Nucleus accumbens (tissue), 56 donors: ENCODE measurements at places on chromosomes 11 and 22.

GRCh38 chr11:102295045-102295444 is 22.2 kb upstream of the BIRC3 start:
- no peak for DNase-seq

- DNase-seq: no peak
These were observed 1.4 kb downstream of the CORO1B start for GRCh38 chr11:67441731-67442351.

DNA sequence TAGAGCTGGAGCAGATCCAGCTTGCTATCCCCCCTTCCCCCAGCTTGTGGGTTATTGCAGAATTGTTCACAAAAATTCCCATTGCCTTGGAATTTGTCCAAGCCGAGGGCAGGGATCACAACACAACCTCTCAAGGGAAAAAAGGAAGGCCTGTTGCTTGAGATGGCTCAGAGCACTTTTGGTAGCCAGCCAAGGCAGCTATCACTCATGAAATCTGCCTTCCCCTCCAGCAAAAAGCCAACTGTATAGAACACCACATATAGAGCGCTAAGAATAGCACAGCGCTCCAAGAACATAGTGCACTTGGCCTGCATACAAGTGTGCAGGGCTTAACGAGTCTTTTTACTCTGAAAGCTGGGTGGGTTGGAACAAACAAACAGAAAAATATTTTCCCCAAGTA is 46.2 kb downstream of the FAM83F start:
- DNase-seq: no peak

GRCh38 chr22:46596032-46596441 is 24.1 kb upstream of the GRAMD4 start:
- DNase-seq: no peak

DNA sequence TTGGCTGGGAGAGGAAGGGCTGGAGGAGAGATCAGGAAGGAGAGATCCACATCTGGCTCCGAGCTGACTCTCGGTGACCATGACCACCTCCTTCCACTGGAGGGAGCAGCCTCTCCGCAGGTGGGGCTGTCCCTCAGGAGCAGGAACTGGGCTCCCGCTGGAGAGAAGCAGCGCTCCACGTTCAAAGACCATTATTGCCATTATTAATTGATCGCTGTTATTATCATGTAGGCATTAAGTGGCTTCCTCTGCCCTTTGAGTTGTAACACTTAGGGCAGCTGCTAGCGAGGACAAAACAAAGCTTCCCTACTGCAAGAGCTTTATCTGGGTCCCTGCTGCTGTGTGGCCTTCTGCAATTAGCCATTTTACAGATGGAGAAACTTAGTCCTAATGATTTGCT is 251.9 kb downstream of the ST3GAL4 start:
- peak; percentile 44 for DNase-seq

- no peak for DNase-seq
These were observed 1.5 kb downstream of the EHD1 start for GRCh38 chr11:64876835-64877341.

DNA sequence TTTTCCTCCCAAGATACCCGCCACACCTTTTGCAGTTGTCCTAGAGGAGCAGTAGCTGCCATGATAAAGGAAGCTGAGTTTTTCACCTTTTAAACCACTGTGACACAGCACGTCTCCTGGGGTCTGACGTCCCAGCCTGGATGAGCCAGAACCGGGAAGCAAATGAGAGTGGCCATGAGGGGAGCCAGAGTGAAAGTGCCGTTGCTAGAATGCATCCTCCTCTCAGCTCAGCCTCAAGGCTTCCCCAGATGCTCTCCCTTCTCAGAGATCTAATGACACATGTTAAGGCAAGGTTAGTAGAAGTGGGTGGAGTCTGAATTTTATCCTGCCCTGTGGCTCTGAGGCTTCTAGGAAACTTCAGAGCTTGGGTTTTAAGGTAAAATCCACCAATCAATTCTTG is 23.4 kb upstream of the HTR3A start:
- DNase-seq: no peak

DNA sequence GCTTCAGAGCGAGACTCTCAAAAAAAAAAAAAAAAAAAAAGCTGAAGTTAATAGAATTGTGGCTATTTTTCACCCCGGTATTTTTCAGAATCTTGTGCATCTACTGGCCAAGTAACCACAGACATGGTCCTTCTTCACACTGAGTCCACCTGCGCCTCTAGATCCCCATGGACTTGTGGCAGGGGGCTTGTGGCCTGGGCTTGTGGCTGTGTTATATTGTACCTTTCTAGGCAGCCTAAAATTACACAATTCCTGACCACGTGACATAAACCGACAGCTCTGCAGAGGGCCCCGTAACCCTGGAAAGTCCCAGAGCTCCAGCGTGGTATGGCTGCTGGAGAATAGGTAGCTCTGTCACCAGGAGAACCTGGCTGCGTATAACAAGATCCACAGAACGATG is 10.9 kb upstream of the NAALADL1 start:
- DNase-seq: no peak

DNA sequence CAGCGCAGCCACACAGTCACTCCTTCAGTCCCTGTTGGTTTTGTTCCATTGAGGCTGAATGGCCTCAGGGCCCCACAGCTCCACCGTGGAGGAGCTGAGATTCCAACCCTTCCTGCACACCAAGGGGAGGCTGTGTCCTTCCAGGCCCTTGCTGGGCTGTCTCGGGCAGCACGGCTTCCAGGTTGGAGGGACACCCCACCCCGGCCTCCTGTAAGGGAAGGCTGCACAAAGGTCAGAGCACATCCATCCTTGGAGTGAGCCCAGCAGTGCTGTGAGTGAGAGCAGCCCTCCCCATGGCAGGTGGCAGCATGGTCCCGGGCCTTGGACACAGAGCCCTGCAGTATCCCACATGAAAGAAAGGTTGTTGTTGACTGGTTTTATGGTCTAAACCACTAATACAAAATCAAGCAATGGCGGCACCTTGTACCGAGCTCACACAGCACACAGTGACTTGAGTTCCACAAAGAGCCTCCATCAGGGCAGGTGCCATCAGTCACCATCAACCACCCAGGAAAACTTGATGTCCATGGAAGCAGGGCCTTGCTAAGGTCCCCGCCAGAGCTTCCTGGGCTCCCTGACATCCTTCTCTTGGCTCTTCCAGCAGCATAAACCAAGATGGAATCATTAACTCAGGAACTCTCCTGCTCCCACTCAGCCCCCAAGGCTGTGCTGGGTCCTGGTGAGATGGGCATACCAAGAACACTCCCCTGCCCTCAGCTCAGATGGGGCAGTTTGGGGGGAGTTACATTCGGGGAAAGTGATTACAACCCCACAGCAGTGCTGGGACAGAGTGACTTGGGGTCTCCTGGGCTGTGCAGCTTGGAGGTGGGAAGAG is 1500.4 kb downstream of the TBC1D22A start:
- DNase-seq: no peak

DNA sequence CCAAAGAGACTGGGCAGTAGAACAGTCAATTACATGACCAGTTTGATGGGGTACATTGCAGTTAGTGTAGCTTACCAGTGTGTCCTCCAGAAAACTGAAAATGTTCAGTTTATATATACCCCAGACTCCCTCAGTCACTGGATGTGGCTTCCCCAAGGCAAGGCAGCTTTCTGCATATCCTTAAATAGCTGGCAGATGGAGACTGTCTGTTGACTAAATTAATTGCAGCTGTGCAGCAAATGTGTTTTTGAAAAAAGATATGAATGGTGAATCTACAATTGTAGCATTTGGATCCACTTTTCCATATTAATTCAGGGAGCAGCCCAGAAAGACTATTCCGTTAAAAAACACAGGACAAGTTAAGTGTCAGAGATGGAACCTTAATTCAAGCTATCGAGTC is 565.1 kb upstream of the CCDC179 start:
- DNase-seq: no peak

GRCh38 chr11:95104856-95105255 is 15.2 kb downstream of the ENDOD1 start:
- DNase-seq: no peak

GRCh38 chr22:17807578-17808410 is 33.5 kb upstream of the BID start:
- DNase-seq: no peak

DNA sequence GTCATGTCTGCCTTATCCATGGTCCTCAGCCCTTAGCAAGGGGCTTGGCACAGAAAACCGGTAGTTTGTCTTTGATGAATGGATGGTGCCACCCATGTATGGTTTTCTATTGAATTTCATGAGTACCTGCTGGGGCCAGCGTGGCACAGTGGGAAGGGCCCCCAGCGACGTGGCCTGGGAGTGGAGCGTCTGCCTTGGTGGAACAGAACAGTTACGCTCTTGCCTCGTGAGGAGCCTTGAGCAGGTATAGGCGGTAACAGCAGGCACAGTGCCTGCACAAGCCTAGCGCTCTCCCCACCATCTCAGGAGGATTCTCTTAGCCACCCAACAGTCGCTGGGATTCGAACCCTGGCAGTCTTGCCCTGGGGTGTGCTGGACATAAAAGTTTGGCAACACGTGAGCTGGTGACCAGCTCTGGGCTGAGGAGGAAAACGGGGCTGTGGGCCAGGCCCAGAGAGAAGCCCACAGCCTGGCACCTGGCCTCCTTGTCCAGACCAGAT is 3.0 kb upstream of the SSH3 start:
- DNase-seq: no peak

DNA sequence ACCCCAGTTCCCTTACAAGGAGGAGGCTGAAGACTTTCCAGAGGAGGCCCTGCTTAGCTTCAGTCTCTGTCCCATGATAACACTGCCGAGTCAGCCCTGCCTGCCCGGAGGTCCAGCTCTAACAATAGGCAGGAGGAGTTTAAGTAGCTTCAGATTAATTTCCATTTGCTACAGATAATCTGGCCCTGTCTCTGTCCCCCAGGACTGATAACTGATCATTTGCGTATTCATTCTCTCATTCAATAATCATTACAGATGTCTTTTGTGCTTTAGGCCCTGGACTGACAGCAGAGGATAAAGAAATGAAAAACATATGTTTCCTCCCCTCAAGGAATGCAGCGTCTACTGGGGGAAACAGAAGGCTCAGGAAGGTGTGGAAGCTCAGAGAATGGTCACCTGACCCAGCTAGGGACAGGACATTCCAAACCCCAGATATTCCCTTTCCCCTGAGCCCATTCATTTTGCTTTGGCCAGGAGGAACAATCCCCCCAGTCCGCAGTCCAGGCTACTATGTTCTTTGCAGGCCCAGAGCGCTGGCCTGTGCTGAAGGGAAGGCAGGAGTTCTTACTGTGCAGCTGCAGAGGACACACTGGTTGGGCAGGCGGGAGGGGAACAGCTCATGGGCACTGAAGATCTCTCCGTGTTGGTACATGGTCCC is 20.8 kb downstream of the CHRDL2 start:
- no peak for DNase-seq

- no peak for DNase-seq
These were observed 19.3 kb downstream of the IL10RA start for GRCh38 chr11:118005224-118006152.
